ENCODE measurements at places on chromosomes 7 and 10.

DNA sequence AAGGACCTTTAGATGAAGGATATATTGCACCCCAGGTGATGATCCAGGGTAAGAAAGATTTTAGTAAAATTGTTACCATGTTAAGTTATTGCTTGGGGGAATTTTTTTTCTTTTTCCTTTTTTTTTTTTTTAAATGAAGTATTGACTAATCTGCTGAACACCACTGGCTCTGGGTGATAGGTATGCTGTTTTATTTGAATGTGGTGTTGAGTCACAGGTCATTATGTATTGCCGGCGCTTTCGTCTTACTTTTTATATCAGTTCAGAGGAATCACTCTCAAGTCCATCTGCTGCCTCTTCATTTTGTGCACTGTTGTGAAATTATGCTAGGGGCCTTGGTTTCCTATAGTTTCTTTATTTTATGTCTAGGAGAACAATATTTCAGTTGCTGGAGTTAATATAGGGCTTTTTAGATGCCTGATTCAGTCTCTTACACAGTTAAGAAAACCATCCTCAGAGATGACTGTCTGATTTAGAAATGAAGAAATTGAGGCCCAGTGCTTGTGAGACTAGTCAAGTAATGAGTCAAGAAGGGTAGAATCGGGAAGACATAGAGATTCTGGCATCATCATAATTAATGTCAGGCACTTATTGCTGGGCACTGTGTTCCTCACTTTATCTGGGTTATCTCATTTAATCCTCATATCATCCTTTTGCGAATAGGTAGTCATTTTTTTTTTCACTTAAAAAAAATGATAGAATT lies 38.7 kb downstream of the NRF1 start:
- no peak for DNase-seq

- DNase-seq, result no peak
Measured at GRCh38 chr10:91012502-91012901, 91.6 kb upstream of the ANKRD1 start.

DNA sequence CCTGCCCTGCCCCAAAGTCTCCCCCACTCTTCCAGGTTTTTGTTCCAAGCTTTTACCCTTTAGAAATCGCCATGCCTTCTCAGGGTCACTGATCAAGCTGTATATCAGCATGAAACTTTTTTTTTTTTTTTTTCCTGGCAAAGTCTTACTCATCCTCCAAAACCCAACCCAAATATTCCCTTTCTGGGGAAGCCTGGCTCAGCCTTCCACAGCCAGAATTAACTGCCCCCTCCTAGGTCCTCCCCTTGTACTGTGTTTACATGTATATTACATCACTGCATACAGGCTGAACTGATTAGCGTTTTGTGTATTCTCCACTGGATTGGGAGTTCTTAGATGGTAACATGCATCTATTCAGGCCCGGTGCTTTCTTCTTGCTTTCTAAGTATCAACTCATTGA lies 4.6 kb upstream of the NOBOX start:
- no peak for DNase-seq

GRCh38 chr7:154856733-154857132 lies 146.2 kb downstream of the PAXIP1 start:
- DNase-seq, result no peak

DNA sequence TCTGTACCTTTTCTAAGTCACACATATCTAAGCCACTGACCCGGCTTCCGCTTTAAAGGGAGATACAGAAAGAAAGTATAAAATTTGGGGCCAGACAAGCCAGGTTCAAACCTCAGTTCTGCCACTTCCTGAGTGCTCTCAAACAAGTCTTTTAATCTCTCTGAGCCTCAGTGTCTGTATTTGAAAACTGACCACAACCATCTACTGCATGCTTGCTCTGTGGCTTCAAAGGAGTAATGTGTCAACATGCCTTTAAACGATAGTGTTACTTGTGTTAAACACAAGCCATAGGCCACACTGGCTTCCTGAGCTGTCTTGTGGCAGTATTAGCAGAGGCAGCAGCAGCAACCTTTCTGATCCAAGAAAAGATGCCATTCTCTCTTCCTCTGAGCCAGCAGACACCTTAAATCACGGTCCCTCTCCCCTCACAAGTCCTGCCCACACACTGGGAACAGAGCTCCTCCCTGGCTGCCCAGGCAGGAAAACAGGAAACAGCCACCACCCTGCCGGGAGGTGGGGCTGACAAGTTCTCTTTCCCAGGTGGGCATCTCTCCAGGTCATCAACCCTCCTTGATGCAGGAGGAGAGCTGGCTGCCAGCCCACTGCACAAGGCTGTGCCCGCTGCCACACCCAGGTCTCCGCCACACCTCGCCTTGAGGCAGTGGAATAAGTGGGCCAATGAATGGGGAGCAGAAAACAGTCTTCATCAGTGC lies 10.7 kb downstream of the HIP1 start:
- no peak for DNase-seq

DNA sequence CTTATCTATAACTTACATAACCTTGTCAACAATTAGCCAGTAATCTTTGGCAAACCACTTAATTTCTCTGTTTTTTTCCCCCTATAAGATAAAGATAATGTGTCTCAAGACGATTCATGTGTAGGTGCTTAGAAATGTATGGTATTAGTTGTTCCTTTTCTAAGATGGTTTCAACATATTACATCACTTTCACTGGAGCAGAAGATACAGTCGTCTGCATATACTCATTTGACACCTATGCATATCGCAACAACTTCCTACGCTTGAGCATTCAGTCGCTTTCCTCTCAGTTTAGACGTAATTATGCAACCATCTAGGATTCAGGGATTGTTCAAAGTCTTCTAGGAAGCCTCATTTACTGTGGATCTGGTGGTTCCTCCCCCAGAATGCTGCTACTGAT lies 396.7 kb downstream of the PHTF2 start:
- DNase-seq, result no peak
